Calu3 (cell line): ENCODE measurements at places on chromosomes 4 and X.
A peak's percentile ranks its signal among the peaks of the same experiment; 100 is the strongest.

DNA sequence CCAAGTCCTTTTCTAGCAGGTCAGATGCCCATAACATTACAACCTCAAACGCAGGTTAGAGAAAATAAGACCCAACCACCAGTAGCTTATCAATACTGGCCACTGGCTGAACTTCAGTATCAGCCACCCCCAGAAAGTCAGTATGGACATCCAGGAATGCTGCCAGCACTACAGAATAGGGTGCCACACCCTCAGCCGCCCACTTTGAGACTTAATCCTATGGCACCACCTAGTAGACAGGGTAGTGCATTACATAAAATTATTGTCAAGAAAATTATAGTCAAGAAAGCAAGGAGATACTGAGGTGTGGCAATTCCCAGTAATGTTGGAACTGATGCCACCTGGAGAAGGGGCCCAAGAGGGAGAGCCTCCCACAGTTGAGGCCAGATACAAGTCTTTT is 19.9 kb upstream of the TRIM61 start:
- peak; percentile 15 for DNase-seq

- DNase-seq: no peak
Observed at GRCh38 chr4:7429601-7430078, 5.1 kb downstream of the PSAPL1 start.

DNA sequence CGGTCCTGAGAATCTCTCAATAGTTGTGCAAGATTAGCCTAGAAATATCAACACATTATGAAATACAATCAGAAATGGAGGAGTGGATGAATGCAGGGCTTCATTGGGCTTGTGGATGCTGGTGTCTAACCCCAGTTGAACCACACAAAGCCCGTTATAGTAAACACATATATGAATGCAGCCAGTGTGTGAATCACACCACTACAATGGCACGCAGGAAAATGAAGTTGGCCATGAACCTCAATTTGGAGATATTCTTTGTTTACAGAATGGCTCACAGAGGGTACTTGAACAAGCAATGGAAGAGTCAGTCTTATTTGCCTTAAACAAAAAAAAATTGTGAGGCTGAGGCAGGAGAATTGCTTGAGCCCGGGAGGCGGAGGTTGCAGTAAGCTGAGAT is 57.8 kb downstream of the SOD3 start:
- no peak for DNase-seq

DNA sequence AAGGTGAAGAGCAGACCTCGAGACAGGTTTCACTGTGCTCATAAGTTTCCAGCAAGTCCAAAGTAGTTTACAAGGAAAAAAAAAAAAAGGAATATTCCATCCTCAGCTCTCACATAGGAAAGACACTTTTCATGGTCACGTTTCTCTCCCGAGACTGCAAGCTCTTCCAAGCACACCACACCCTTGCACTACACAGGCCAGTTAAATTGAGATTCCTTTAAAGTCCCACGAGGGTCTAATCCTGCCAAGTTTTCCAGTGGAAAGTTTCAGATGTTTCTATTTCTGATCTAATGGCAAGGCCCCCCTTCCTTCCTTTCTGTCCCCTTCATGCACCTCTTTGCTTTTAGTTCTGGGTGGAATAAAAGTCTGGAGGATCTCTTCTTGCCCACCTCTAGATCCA is 67.9 kb upstream of the PCDH19 start:
- no peak for DNase-seq

GRCh38 chr4:134126000-134126560 is 75.5 kb downstream of the PABPC4L start:
- DNase-seq: no peak

GRCh38 chr4:110815950-110816349 is 193.1 kb upstream of the PITX2 start:
- DNase-seq: no peak

GRCh38 chr4:71334465-71334882 is 4.3 kb upstream of the SLC4A4 start:
- no peak for DNase-seq

- DNase-seq: no peak
Observed at GRCh38 chr4:182765987-182766856, 151.0 kb downstream of the DCTD start.

DNA sequence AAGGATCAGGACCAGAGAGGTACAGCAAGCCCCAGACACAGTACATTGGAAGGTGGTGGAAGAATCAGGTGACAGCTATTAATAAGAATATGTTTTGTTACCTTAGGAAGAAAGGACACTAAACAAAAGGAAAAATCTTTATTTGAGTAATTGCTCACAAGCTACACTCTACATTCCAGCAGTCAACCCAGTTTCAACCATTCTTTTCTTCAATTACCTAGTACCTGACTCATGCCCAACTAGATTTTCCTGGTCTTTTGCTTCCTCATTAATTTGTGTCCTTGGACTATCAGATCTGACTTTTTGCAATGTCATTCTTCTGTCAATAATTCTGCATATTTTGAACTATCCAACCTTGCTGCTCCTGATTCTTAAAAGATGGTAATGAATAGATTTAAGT is 22.5 kb upstream of the GLRA2 start:
- DNase-seq: no peak

DNA sequence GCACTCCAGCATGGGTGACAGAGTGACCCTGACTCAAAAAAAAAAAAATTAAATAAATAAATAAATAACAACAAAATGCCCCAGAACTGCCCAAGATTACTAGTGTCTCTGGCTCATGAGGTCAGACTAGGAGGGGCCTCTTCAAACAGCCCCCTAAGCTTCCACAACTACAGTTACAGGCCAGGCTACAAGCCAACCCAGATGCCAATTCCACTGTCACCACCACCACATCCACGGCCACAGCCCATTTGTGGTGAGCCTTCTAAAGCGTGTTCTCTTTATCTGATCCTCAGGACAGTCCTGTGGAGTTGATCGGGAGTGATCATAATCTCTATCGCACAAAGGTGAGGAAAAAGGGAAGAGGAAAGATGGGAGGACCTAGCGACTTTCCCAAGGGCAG is 36.6 kb downstream of the IGFBP7 start:
- DNase-seq: no peak

- DNase-seq: no peak
Observed at GRCh38 chr4:57282933-57283310, 172.7 kb upstream of the IGFBP7 start.

- no peak for DNase-seq
Observed at GRCh38 chr4:10629394-10629793, 55.2 kb downstream of the CLNK start.

DNA sequence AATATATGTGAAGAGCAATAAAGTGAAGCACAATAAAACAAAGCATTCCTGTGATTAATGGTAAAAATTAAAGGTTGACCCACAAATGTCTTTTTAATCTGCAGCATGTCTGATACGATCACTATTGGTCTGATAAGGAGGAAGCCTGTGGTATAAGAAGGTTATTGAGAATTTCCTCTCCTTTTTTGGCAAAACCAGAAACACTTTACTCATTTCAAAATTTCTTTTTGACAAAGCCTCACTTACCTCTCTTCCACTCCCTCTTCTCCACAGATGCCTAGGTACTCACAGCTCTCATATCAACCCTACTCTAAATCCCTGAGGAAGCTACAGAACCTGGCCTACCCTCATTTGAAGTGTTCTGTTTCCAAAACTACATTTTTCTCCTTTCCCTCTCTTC is 56.1 kb downstream of the TSPAN5 start:
- DNase-seq: no peak

GRCh38 chrX:45781901-45782553 is 581.4 kb upstream of the DIPK2B start:
- no peak for DNase-seq

DNA sequence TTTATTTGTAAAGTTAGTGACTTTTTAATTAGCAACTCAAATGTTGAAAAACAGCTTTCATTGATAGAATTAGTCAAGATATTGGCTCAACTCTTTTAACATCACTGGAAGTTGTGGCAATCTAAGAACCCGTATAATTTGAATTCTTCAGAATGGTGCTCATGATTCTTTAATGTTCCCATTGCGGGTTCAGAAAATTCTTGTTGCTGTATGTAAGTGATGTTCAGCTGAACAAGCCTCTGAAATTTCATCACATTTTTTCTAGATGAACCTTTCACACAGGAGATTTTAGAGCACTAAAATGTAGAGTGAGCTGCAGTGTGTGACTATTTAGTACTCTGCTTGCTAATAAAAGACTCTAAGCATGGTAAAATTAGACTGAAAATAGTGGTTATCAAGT is 1317.7 kb downstream of the FSTL5 start:
- no peak for DNase-seq

DNA sequence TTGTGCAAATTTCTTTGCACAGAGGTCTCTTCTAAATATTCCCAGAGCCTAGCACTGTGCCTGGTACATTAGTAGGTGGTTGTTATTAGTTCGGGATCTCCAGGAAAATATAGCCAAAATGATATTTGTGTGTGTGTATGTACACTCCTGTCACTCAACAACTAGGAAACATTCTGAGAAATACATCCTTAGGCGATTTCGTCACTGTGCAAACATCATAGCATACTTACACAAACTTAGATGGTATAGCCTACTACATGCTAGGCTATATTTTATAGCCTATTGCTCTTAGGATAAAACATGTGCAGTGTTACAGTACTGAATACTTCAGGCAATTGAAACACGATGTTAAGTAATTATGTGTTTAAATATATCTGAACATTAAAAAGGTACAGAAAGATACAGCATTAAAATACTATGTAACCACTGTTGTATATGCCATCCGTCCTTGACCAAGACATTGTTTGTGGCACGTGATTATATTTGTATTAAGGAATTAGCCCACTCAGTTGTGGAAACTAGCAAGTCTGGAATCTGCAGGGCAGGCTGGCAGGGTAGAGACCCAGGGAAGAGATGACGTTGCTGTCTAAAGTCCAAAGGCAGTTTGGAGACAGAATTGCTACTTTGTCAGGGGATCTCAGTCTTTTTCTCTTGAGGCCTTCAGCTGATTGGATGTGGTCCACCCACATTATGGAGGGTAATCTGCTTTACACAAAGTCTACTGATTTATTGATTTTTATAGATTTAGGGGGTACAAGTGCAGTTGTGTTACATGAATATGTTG is 106.9 kb downstream of the COL4A6 start:
- no peak for DNase-seq

- no peak for DNase-seq
Observed at GRCh38 chr4:75718529-75718928, 5.8 kb upstream of the USO1 start.

- no peak for DNase-seq
Observed at GRCh38 chr4:88514557-88515511, 8.7 kb downstream of the PYURF start.

DNA sequence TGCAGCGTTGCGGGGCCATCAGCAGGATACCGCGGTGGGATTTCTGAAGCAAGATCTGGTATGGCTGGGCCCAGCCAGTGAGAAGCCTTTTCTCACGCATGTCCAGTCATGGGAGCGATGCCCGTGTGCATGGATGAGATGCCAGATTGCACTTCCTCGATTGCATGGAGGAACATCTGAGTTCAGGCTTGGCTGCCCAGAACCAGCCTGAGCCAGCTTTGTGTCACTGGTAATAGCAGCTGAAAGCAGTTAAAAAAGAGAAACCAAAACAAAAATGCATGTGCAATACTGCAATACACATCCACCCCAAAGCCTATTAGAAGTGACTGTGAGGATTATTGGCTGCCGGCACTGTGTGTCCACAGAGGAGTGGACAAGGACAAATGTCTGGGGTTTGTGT is 59.3 kb downstream of the PSAPL1 start:
- no peak for DNase-seq

DNA sequence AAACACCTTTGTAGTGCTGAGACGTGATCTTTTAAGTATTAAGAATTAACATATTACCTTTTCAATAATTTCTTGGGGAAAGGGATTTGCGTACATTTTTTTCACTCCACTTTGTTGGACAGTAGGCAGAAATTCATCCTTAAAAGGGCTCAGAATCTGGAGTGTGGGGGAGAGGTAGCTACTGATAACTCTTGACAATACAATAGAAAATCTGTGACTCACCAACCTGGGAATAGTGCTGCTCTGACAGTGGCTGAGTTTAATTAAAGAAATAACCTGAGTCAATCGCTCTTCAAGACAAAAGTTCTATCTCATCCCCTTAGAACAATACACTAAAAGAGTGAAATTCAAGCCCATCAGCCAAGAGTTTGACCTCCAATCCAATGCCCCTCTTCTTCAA is 60.2 kb downstream of the SLC9A7 start:
- DNase-seq: no peak

DNA sequence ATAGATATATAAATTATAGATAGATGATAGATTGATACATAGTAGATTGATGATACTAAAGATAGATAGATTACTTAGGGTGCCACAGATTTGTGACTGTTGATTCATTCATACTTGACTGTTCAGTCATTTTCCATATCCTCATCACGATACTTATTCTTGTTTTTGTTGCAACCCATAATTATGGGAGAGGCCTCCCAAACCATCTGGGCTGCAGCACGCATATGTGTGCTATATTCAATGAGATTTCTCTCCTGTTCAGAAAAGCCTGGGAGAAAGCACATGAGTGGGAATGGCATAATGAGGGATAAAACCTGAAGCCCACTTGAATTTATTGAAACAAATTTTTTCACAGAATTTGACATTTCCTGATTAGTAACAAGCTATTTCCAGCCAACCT is 346.4 kb upstream of the PRKX start:
- DNase-seq: no peak

- no peak for DNase-seq
Observed at GRCh38 chr4:107897823-107898222, 33.5 kb upstream of the CYP2U1 start.

DNA sequence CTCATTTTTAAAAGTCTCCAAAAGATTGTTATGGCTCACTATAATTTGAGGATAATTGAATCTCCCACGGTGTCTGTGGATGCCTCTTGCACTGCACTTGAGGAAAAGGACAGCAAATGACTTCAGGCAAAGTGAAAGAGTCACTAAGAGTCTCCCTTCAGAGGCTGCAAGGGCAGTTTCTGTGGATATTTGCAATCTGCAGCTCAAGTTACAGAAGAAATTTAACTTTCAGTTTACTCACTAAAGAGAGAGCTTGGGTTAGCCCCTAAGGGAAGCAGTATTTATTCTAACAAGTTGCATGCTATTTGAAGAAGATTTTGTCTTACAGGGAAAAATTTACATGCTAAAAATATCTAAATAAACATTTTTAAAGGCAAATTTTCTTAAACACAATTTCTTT is 912.0 kb upstream of the TENM3 start:
- no peak for DNase-seq

GRCh38 chr4:75821966-75822365 is 80.3 kb downstream of the PPEF2 start:
- DNase-seq: no peak

DNA sequence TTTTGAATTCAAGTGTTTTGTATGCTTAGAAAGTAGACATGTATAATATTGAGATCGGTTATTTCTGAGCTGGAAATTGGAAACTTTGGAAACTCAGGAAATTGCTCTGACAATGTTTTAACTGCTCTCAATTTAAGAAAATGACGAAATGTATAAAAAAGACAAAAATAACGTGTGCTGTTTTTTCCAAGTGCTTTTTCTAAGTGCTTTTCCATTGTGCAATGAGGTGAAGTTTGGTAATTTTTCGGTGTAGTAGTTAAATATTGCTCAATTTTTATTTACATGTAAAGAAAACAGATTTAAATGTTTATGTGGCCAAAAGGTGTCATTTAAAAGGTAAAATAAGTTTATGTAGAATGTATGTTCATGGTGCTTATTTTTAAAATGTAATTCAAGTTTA is 39.4 kb upstream of the RHOH start:
- DNase-seq: no peak
